ENCODE measurements at places on chromosomes 13 and 19. TPM values are rescaled to one million over a fixed set of nuclear protein-coding genes. Genes with fewer than 3 reads are reported as not detected.

The NKPD1 gene
- 0.20 TPM for total RNA-seq

The SF3A2 gene
- 101 TPM for total RNA-seq

The KLHL1 gene
- not detected for total RNA-seq

The RDH8 gene
- total RNA-seq, result not detected

The NLRP4 gene
- total RNA-seq, result not detected

The B9D2 gene
- total RNA-seq, result 6.5 TPM

The GIPC3 gene
- 0.35 TPM for total RNA-seq

The SLC46A3 gene
- 6.8 TPM for total RNA-seq
